ENCODE measurements at places on chromosomes 1 and 21.

- DNase-seq, result no peak
Measured at GRCh38 chr1:10795276-10796021, 997 bp downstream of the CASZ1 start.

DNA sequence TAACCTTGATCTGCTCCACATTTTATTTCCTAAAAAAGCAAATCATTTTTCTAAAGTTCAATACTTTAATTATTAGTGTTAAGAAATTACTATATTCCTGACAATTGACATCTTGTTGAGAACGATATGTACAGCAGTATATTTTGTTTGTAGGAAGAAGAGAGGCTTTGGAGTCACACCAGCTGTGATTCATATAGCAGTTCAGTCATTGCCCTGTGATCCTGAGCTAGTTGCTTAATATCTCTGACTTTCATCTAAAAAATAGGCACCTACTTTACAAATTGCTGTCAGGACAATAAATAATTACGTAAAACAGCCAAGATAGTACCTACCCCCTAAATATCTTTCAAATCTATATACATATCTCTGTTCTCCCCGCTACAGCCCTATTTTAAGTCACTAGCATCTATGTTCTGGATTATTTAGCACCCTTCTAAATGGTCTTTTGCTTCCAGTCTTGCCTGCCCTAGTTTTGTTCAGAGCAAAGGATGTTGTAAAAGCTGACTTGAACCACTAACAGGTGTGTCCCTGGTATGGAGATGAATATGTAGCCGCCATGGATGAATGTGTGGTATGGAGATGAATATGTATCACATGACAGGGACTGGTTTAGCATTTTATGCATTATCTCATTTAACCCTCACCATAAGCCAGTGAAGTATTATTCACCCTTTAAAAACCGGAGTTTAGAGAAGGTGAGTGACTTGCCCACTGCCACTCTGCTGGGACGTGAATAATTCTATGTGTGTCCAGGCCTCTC lies 42.2 kb downstream of the RNF220 start:
- no peak for DNase-seq

- DNase-seq, result no peak
Measured at GRCh38 chr1:40625076-40625475, 40.4 kb downstream of the RIMS3 start.

- no peak for DNase-seq
Measured at GRCh38 chr1:67821263-67821662, 12.0 kb downstream of the GNG12 start.
